ENCODE measurements at places on chromosomes 7 and 10.

GRCh38 chr10:89278034-89278535 lies 23.8 kb upstream of the IFIT2 start:
- no peak for DNase-seq

- DNase-seq, result no peak
These were observed 1.6 kb upstream of the COPS6 start for GRCh38 chr7:100087055-100087750.

DNA sequence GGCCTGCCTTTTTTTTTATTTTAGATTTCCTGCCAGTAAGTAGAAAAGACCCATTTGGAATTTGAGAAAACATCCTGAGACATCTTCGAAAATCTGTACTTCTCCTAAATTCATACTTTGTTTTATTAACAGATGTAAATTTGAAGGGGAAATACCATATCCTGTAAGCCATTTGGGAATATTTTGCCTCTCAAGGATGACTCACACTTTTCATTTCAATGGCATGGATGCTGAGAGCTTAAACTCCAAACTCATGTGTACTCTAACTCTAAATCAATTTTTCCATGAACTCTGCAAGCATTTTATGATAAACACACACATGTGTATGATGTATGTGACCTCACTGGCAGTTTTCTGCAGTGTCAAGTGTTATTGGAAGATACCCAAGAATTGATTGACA lies 89.0 kb downstream of the SEMA3A start:
- no peak for DNase-seq

DNA sequence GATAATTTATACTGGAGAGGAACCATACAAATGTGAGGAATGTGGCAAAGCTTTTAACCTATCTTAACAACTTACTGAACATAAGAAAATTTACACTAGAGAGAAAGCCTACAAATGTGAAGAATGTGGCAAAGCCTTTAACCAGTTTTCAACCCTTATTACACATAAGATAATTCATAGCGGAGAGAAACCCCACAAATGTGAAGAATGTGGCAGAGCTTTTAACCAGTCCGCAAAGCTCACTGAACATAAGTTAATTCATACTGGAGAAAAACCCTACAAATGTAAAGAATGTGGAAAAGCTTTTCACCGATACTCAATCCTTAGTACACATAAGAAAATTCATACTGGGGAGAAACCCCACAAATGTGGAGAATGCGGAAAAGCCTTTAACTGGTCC lies 37.9 kb downstream of the ZNF138 start:
- DNase-seq, result no peak

DNA sequence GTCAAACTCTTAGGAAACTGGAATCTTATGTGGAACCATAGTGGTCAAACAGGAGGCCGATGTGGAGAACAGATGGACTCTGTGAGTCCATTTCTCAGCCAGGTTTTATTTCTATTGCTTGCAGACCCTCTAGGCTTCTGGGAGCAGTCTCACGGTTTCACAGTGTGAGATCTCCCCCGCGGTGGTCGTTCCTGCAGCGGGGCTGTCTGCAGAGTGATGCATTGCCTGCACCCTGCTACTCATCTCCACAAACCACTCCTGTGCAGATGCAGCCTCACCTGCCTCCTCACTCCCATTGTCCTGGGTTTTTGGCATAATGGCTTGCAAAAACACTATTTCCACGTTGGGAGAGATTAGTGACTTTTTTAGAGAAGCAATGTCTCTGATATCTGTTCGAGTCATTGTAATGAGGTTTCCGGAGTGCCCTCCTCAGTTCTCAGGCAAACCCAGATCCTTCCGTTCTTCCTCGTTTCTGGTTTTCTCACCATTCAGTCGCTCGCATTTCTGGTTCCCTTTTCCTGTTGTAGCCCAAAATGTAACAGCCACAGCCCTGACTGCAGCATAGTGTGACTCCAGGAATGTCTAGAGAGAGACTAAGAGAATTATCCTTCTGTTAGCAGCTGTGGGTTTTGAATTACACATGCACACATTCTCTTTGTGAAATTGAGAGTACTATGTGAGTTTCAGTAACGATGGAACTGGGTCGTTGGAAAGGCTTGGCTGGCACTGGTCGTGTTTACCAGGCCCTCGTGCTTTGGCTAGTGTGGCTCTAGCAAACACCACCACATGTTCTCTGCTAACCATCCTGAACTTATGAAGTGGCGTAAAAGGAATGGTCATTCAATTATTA lies 30.2 kb downstream of the ACADSB start:
- no peak for DNase-seq

- peak; percentile 18 for DNase-seq
These were observed 5.0 kb downstream of the LBX1 start for GRCh38 chr10:101224060-101224909.

DNA sequence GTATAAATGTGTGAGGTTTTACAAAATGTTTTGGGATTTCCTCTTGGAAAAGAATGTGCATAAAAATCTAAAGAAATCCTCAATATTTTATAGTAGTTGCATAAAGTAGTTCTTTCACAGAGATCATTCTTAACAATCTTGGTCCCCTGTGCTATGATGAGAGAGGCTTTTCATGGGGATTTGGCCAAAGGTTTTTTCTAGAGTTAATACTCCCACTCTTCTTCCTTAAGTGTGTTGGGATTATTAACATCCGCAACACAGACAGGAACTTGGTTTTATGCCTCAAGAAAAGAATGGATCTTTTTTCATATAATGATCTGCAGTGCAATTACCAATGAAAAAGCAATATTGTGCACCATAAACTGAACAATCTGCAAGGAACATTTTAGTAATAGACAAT lies 71.5 kb downstream of the AGMO start:
- no peak for DNase-seq

GRCh38 chr7:46663025-46663424 lies 742.0 kb upstream of the IGFBP3 start:
- no peak for DNase-seq

DNA sequence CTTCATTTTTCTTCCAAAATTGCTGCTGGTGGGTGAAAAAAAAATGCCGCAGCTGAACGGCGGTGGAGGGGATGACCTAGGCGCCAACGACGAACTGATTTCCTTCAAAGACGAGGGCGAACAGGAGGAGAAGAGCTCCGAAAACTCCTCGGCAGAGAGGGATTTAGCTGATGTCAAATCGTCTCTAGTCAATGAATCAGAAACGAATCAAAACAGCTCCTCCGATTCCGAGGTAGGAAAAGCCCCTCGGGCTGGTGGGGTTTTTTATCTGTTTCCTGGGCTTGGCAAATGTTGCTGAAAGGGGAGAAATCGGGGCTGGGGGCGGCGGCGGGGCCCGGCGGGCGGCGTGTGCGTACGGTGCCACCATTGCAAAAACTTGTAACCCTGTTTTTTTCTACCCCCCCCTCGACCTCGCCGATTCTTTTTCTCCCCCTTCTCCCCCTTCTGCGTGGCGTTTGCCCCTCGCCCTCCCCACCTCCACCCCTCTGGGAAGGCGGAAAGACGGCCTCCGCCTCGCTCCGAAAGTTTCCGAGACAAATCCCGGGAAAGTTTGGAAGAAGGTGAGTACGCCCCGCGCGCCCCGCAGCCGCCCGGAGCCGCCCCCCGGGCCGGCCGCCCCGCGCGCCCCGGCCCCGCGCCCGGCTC lies 789 bp downstream of the TCF7L2 start:
- DNase-seq, result peak; percentile 37

- DNase-seq, result no peak
These were observed 161.1 kb upstream of the ZMIZ1 start for GRCh38 chr10:78907551-78908211.

DNA sequence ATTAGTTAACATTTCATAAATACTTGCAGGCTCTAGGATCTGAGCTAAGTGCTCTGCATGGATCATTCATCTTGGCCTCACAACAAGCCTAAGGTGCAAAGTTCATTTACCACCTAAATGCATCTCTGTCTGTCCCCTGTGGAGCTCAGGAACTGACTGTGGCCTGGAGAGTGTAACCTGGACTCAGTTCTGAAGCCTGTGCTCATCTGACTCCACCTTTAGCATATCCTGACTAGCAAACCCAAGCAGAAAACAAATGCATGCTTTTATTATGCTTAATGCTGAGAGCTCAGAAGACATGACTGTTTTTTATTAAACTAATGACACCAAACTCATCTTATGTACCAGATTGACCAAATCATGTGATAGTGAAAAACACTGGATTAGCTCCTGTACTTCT lies 245.6 kb upstream of the INHBA start:
- DNase-seq, result no peak

DNA sequence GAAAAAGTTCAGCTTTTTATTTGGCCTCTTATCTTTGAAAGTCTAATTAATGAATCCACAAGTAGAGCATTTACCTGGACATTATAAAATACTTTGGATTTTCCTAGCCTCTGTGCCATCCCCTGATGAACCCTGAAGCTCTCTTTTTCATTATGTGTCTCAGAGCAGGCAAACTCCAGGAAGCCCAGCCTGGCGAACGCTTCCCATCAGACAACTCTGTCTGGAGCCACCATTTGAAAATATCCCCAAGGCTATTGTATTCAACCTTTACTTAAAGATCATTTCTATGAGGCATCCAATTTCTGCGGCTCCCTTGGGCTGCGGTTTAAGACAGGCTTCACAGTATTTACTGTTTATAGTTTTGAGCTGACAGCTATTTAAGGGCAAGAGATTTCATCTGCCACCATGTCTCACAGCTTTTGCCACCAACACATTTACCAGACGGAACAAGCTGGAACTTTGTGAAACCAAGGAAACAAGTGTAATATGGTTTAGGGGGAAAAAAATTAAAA lies 257.2 kb upstream of the GLI3 start:
- DNase-seq, result no peak

- DNase-seq, result no peak
These were observed 7.3 kb downstream of the JCAD start for GRCh38 chr10:30052062-30052461.

GRCh38 chr7:151896086-151896485 lies 19.2 kb upstream of the PRKAG2 start:
- no peak for DNase-seq

DNA sequence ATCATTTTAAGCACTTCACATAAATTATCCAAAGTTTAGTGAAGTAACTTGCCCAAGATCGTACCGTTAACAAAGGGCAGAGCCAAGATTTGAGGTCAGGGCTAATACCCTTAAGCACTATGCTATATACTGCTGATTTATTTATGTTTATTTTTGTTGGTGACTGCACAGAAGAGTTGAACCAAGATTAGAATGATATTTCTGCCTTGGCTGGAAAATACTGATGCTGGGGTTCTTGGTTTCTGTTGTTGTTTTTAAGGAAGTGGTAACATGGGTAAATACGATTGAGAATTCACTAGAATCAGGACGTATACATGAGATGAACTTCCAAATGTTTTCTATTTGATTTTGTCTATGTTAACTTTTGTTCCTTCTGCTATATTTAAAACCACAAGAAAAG lies 9.3 kb downstream of the ADD3 start:
- no peak for DNase-seq

- no peak for DNase-seq
These were observed 26.3 kb downstream of the PRKAG2 start for GRCh38 chr7:151850491-151851124.

DNA sequence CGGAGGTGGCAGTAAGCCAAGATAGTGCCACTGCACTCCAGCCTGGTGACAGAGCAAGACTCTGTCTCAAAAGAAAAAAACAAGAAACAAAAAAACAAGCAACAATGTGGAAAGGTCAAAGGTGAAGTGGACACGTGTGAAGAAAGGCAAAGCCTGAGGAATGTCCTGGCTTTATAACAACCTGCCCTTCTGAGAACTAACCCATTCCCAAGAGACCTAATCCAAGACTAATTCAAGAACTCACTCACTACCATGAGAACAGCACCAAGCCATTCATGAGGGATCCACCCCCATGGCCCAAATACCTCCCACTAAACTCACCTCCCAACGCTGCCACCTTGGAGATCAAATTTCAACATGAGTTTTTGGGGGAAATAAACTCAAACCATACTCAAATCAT lies 47.5 kb upstream of the KIF5B start:
- no peak for DNase-seq

GRCh38 chr7:15687546-15688278 lies 1.2 kb upstream of the MEOX2 start:
- no peak for DNase-seq

GRCh38 chr7:35389636-35390035 lies 135.7 kb upstream of the TBX20 start:
- DNase-seq, result no peak

GRCh38 chr7:132584796-132585494 lies 8.7 kb upstream of the PLXNA4 start:
- DNase-seq, result no peak

DNA sequence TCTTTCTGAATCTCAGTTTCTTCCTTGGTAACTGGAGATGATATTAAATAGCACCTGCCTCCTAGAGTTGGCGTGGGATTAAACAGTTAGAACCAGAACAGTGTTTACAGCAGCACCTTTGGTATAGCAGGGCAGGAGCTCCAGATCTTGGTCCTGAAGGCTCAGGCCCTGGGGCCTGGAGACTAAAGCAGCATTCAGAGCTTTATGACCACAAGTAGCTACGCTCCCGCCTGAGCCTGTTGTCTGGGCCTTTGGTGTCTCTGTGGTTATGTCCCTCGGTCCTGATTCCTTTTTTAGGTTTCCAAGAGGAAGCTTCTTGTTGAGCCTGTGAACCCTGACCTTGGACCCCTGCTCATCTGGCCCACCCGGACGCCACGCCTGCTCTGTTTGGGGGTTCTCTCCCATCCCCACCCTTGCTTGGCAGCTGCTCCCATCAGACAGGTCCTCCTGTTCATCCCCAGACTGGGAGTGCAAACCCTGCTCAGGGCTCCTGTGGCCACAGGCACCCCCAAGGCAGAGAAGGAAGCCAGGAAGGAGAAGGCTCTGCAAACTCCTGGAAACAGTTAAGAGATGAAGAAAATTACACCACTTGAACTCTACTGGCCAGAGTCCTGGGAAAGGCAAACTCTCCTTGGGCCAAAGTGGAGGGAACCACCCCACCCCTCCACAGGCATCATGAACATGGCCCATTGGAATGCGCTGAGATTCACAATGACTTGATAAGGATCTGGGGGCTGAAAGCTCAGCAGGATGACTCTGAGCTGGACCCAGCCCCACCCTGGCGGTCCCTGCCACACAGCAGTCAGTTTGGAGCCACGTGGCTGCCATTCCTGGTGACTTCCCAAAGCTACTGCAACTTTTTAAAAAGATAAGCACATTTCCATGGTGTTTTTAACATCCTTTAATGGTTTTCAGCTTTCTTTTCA lies 50.1 kb upstream of the TMEM72 start:
- DNase-seq, result no peak

DNA sequence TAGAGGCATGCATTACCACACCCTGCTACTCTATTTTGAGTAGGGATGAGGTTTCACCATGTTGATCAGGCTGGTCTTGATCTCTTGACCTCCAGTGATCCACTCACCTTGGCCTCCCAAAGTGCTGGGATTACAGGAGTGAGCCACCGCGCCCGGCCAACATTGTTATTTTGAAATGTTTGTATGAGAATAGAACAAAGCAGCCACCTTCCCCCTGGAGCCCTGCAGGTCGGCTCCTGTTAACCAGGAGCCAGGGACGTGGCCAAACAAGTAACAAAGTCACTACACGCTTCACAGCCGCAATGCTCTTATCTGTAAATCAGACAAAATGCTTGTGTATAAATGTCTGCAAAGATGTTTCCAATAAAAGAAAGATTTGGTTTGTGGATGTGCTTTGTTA lies 295.4 kb downstream of the CNTNAP2 start:
- no peak for DNase-seq

- DNase-seq, result peak; percentile 14
These were observed 1.8 kb downstream of the CYP2E1 start for GRCh38 chr10:133528845-133529575.

GRCh38 chr10:130495891-130496636 lies 359.9 kb downstream of the GLRX3 start:
- DNase-seq, result peak; percentile 8

Data from B cell (primary cell).